ENCODE measurements at places on chromosomes 2 and 18.

DNA sequence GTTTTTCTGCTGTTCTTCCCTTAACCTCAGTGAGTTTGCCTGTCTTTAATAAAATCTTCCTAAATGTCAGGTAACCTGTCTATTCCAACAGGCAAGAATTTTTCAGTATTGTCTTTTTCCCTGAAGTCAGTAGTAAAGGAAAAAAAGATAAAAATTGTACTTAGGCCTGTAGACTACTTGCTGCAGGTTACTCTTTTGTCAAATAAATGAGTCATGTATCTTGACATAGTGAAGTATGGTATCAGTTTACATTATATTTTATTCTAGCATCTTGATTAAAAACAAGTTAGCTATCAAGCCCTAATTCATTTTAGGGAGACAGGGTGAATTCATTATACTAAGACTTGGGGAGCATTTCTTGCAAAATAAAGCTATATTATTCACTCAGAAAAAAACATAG is 59.8 kb downstream of the ITGA4 start:
- no peak for DNase-seq

- DNase-seq = peak; percentile 1
Observed at GRCh38 chr2:103959174-103960128, 894.5 kb upstream of the POU3F3 start.

GRCh38 chr2:166170356-166170755 is 42.5 kb upstream of the SCN1A start:
- DNase-seq = no peak

GRCh38 chr18:61241260-61241853 is 91.9 kb upstream of the CDH20 start:
- no peak for DNase-seq

- DNase-seq = no peak
Observed at GRCh38 chr2:23091900-23092299, 293.1 kb upstream of the KLHL29 start.

GRCh38 chr2:129757915-129758783 is 221.3 kb upstream of the RAB6C start:
- DNase-seq = no peak

DNA sequence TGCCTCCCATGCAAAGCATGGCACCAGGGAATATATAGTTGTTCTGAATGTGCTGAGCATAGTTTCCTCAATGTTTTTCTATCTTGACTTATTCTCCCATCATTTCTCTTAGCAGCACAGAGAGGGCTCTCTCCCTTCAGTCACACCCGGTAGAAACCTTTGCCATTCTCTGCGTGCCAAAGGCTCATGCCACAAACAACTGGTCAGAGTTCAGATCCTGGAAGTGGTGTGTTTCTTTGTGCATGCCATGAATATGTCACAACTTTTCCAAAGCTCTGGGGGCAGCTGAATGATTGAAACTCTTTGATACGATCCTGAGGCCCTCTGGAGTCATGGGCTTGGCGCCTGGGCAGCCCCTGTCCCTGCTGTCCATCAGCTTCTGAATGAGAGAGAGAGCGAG is 28.0 kb upstream of the EDAR start:
- DNase-seq = no peak

Measured in suppressor macrophage treated with lipopolysaccharide for 4 hours (primary cell).